Karpas-422 (cell line): ENCODE measurements at places on chromosomes 16 and 17. TPM values are rescaled to one million over a fixed set of nuclear protein-coding genes. Genes with fewer than 3 reads are reported as not detected.

- DNase-seq: no peak
These were observed 5.9 kb downstream of the FAHD1 start for GRCh38 chr16:1832838-1833454.

DNA sequence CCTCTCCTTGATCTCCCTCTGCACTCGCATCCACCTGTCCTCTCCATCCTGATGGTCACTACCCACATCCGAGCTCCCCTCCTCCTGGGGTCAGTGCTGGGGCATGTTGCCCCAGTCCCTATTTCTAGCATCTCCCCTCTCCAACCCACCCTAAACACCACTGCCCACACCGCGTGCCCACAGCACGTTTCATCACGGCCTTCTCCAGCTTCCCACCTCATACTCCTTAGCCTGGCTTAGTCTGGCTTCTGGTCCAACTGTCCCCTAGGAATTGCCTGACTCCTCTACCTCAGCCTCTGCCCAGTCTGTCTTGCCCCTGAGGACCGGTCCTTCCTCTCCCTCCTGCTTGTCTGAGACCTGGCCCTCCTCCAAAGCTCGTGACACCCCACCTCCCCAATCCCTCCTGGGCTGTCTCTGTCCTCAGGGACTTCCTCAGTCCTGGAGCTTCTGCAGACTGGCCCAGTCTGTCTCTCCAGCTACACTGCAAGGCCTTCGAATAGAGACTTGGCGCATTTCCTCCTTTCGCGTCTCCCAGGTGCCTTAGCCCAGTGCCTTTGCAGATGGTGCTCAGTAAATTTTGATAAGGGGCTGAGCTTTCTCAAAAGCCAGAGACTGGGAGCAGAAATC is 4.9 kb downstream of the ALOX15 start:
- peak; percentile 75 for DNase-seq

PARN gene
- 51.1 and 90.9 TPM in 2 replicates for total RNA-seq

DNA sequence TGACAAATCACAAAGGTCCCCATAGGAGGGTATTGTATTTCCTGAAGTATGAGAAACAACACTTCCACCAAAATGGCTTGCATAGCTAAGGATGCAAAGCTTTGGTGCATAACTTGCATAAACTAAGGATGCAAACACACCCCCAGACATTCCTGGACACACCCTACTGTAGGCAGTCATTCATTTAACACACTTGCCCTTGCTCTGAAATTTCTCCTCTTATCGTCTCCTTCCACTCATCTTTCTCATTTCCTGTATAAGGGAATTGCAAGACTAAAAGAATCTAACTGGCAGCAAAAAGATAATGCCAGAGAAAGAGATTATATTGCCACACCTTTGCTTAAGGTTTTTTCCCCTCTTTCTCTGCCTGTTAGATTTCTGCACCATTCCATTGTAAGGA is 28.3 kb downstream of the CHD9 start:
- peak; percentile 7 for DNase-seq

DNA sequence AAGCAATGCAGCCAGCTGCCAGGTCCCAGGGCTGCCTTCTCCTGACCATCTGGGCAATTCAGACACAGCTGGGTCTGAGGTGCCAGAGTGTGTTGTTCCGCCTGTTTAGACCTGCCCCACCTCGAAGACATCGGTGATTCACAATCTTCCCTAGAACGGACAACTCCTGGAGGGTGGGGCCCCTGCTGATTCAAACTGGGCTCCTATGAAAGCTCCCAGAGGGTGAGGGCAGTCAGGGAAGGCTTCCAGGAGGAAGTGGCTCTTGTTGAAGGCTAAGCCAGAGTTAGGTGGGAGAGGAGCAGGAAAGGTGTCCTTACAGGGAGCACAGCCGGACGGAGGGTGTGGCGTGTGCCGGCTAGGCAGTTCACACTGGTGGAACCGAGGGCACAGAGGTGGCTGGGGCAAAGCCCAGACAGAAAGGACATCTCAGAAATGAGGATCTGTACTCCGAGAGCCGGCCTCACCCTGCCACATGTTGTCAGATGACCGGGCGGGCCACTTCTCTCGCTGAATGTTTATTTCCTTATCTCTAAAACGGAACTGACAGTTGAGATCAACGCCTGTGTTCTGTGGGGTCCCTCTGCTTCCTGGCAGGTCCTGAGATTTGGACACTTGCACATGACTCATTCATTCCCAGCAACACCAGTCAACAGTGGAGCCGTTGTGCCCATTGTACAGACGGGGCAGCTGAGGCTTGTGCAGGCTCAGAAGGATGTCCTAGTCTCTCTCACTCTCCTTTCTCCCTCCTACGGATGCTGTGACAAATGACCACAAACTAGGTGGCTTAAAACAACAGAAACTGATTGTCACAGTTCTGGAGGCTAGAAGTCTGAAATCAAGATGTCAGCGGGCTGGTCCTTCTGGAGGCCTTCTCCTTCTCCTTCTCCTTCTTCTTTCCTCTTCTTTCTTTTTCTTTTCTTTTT is 26.9 kb upstream of the LITAF start:
- no peak for DNase-seq

DNA sequence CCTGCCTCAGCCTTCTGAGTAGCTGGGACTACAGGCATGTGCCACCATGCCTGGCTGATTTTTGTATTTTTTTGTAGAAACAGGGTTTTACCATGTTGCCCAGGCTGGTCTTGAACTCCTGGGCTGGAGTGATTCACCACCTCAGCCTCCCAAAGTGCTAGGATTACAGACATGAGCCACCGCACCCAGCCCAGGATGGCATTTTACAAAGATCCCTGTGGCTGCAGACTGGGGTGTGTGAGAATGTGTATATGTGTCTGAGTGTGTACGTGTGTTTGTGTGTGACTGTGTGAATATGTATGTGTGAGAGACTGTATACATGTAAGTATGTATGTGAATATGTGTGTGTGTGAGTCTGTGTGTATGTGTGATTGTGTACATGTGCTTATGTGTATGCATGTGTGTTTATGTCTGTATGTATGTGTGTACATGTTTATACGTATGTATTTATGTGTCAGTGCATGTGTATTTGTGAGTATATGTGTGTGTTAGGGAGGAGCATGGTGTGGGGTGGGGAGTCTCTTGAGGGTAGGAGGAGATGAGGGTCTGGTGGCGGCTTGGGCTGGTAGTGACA is 17.0 kb downstream of the RPTOR start:
- DNase-seq: no peak

DNA sequence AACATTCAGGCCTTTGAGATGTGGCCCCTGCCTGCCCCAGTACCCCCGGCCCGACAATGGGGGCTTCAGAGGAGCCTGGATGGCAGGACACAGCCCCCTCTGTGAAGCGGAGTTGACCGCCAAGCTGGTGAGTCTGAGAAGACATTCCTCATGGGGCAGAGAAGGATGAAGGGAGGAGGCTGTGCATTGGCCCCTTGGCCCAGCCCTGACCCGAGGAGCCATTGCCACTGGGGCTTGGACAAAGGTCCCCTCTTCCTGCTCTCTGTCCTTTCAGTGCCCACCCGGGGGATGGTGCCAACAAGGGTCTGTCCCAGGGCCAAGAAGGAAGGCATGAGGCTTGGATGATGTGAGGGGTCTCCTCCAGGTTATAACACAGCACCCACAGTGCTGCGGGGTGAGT is 30.9 kb upstream of the PHB1 start:
- no peak for DNase-seq

GRCh38 chr17:13940858-13941665 is 128.2 kb upstream of the COX10 start:
- DNase-seq: no peak

- DNase-seq: peak; percentile 73
These were observed 2.9 kb downstream of the GNAO1 start for GRCh38 chr16:56193951-56194726.

GRCh38 chr17:28147017-28147416 is 104.5 kb downstream of the NLK start:
- DNase-seq: no peak

ZPBP2 gene
- 3.9 and 10.4 TPM in 2 replicates for total RNA-seq

GRCh38 chr16:86215233-86215978 is 294.9 kb upstream of the FOXF1 start:
- no peak for DNase-seq

DNA sequence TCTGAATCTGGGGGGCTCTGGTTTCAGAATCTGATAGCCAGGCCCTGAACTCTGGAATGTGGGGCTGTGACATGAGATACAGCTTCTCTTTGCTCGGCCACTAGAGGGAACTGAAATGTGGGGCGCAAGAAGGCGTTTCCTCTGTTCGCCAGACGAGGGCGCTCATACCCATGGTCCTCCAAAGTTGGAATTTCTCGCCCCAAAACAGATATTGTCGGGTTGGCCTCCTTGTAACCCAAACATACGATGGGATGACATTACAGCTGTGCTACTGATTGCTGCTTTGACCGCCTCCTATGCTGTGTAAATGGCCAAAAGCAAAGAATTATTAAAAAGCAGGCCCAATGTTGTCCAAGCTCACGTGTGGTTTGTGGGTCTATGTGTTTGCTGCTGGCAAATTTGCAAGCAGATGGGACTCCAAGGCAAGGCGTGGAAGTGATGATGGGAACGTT is 13.1 kb upstream of the MSI2 start:
- DNase-seq: peak; percentile 94

DNA sequence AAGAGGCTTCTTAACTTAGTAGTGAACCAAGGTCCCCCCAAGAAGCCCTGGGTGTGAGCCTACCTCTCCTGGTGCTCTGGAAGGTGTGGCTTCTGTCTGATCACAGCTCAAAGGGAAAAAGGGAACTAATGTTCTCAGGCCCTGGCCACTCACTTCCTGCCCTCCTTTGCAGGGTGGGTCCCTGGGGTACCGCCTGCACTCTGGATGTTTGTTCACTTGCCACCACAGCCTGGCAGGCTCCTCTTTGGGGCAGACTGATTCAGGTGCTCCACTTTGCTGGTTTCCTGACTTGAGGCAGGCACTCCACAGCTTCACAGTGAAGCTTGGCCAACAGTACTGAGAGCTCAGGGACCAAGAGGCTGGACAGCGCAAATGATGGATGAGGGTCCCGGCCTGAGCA is 5.9 kb upstream of the MYO15A start:
- peak; percentile 54 for DNase-seq

KRTAP2-2 gene
- not detected in 2 replicates for total RNA-seq

- DNase-seq: no peak
These were observed 23.7 kb downstream of the OR1D5 start for GRCh38 chr17:3039736-3040135.

DRC3 gene
- total RNA-seq: 4.5 TPM in 1 of 2 replicates, not detected in the other

TNS4 gene
- total RNA-seq: not detected in 2 replicates

KIF18B gene
- 8.5 and 11.8 TPM in 2 replicates for total RNA-seq

CFAP119 gene
- 8.9 and 15.0 TPM in 2 replicates for total RNA-seq

DNA sequence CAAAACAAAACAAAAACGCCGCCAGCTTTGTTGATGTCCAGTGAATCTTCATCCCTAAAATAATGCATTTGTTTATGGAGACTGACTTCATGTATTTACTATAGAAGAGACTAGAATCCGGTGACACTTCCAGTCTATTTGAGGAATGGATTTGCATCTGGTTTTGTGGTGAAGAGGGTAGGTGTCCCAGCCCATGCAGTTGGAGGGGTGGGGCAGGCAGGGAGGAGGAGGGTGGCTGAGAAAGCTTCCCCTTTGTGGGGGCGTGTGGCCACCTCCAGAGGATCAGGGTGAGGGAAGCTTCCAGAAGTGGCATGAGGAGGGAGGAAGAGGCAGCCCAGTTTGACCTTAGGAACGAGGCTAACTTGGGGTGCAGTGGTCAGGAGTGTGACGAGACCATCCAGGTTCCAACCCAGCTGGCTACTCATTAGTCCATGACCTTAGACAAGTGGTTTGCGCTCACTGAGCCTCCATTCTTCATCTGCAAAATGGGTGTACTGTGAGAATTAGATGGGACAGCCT is 69.5 kb downstream of the CMIP start:
- no peak for DNase-seq

DNA sequence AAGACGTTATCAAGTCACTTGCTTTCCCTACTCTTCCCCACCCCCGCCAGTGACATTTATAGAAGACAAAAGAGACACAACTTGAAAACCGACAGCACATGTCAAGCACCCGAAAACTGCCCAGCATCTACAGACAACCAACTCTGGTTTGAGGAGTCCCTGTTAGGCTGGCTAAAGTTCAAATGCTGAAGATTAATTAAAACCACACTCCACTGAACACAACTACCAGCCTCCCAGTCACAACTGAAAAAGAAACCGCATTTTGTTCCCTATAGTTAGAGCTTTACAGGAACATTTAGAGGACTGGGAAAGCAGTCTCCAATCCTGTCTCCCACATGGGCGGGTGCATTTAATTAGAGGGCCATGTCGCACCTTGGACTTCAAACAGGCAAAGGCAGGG is 73.0 kb upstream of the COX10 start:
- DNase-seq: no peak

GRCh38 chr16:51849715-51850114 is 697.2 kb downstream of the TOX3 start:
- DNase-seq: no peak

SLC38A8 gene
- total RNA-seq: not detected in 2 replicates

GRCh38 chr17:28467456-28468025 is 5.9 kb upstream of the SLC13A2 start:
- DNase-seq: no peak

DNA sequence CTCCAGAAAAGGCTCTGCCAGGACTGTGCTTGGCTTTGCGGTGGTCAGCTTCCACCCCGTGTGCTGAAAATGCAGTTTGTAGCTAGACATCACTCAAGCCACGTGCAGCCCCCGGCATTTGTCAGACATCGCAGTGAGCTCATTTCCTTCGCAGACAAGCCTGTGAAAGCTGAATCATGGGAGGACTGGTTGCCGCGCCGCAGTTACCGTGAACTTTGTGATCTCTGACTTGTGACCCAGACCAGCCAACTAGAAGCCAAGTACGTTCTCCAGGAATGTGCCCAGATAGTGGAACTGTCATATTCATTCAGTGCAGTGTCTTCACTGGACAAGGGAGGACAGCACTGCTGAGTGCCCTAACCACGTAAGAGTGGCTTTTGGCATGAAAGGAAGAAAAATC is 58.1 kb downstream of the NDE1 start:
- DNase-seq: no peak

GRCh38 chr17:82108038-82108437 is 10.0 kb upstream of the FASN start:
- no peak for DNase-seq

- no peak for DNase-seq
These were observed 158.6 kb downstream of the CYLD start for GRCh38 chr16:50900391-50900942.

DNA sequence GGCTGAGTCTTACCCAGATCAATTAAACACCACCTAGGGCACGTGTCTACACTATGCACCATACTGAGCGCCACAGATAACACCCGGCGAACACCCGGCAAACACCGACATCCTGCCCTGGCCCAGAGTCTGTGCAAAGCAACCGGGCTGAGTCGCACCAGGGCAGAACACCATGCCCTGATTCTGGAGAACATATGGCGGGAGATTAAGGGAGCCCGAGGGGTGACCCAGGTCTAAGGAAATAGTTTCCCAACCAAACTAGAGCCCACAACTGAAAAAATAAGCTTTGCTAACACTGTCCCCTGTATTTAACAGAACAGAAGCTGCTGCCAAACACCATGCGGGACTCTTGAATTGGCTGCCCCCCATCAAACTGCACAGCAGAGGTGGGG is 22.1 kb downstream of the MYO18A start:
- no peak for DNase-seq

GRCh38 chr16:1785846-1786170 is 3.0 kb downstream of the NUBP2 start:
- no peak for DNase-seq

- DNase-seq: no peak
These were observed 56.9 kb upstream of the ACSF3 start for GRCh38 chr16:89036776-89037175.

UNKL gene
- 9.8 and 20.8 TPM in 2 replicates for total RNA-seq
